ENCODE measurements at places on chromosomes 1 and 21.

DNA sequence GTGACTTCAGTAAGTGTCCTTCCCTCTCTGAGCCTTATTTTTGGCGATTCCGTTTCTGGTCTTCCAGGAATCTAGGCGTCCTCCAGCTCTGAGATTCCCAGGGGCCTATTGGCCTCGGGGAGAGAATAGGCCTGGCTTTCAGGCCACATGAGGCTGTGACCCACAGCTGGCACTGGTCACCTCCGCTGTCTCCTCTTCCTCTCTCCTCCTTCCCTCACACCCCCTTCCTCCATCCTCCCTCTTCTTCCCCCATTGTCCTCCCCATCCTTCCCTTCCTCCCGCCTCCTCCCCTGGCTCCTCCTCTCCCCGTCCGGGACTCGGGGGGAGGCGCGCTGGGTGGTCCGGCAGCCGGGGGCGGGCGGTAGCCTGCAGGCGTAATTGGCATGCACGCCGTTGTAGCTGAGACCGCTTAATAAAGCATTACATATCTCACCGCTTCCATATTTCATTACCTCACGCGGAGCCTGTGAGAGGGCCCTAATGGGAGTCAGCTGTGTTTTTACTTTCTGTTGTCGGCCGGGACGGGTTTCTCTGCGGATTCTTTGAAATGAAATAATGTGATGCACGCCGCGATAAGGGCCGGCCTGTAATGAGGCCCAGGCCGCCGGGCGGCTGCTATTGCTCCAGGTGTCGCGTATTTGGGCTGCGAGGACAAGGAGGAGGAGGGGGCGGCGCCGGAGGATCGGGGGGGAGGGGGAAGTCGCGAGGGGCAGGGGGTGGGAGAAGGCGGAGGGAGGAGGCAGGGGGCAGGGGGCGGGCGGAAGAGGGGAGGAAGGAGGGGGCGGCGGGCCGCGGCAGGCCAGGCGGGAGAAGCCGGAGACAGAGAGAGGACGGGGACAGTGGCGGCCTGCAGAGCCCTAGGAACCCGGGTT is 95.3 kb downstream of the FOXD2 start:
- no peak for DNase-seq

GRCh38 chr1:57835620-57836019 is 411.8 kb upstream of the DAB1 start:
- no peak for DNase-seq

DNA sequence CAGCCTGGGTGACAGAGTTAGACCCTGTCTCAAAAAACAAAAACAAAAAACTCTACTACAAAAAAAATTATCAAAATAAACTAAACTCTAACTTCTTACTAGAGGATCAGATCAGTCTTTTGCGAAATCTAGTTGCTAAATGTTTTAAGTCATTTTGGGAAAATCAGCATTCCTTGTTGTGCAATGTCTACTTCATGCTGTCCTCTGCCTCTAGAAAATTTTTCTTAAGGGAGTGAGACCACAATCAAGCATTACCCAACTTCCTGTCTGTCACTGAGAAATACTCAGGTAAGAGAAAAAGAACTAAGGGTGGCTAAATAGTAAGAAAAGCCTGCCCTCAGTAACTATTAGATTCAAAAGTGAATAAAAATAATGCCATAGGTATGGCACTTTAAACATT is 67.2 kb upstream of the FOXD3 start:
- DNase-seq = no peak

GRCh38 chr1:9705337-9706093 is 54.0 kb downstream of the PIK3CD start:
- no peak for DNase-seq

DNA sequence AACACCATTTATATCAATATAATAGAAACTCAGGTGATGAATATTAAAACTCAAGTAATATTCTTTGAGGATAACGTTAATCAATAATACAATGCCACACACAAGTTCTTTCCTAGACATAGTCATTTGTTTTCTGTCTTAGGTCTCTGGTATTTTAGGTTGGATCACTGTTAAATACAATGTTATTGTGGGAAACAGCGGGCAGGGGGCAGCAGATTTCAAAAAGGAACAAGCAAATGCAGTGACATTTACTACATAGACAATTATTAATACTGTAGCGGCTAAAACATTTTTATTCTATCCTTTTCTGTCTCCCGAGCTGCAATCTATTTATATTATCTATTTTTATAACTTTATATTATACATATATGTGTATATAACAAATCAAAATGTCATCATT is 186.4 kb upstream of the ZNHIT6 start:
- DNase-seq = no peak

DNA sequence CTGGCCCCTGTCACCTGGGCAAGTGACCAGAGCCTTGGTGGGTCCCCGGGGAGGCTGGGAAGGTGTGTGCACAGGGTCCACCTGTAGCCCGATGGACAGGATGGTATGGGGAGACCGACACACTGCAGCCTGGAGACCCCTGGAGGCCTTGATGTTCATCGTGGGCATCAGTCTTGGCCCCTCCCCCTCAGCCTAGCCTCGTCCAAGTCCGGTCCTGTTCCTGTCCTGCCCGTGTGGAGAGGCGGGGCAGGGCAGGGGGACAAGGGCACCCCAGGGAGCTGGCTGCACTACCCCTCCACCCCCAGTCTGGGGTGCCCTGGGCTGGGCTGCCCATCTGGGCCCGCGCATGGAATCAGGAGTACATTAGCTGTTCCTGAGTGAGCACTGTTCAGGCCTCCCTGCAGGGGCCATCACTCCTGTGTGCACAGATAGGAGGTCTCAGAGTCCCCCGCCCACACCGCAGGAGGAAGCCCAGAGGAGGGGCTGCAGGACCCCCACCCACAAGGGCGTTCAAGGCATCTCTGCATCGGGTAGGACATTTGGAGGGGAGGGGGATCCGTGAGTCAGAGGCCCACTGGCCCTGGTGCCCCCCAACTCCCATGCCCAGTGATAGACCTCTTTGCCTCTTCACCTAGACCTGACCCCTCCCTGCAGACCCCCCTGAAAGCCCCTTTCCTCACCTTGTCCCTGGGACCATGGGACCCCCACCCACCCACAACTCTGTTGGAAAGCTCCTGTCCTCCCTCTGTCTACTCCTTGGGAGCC is 63.2 kb downstream of the WNT9A start:
- DNase-seq = no peak

DNA sequence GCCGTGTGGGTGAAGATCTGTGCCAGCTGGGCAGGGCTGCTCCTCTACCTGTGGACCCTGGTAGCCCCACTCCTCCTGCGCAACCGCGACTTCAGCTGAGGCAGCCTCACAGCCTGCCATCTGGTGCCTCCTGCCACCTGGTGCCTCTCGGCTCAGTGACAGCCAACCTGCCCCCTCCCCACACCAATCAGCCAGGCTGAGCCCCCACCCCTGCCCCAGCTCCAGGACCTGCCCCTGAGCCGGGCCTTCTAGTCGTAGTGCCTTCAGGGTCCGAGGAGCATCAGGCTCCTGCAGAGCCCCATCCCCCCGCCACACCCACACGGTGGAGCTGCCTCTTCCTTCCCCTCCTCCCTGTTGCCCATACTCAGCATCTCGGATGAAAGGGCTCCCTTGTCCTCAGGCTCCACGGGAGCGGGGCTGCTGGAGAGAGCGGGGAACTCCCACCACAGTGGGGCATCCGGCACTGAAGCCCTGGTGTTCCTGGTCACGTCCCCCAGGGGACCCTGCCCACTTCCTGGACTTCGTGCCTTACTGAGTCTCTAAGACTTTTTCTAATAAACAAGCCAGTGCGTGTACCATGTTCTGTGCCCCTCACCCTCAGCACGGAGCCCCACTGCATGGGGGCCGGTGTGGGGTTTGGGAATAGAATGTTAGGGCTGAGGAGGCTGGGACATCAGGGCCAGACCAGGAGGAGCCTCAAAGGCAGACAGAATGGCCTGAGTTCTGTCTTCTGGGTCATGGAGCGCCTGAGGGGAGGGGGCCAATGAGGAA is 21.3 kb downstream of the SERINC2 start:
- no peak for DNase-seq

- no peak for DNase-seq
Observed at GRCh38 chr1:160910170-160910750, 25.3 kb upstream of the ITLN1 start.

DNA sequence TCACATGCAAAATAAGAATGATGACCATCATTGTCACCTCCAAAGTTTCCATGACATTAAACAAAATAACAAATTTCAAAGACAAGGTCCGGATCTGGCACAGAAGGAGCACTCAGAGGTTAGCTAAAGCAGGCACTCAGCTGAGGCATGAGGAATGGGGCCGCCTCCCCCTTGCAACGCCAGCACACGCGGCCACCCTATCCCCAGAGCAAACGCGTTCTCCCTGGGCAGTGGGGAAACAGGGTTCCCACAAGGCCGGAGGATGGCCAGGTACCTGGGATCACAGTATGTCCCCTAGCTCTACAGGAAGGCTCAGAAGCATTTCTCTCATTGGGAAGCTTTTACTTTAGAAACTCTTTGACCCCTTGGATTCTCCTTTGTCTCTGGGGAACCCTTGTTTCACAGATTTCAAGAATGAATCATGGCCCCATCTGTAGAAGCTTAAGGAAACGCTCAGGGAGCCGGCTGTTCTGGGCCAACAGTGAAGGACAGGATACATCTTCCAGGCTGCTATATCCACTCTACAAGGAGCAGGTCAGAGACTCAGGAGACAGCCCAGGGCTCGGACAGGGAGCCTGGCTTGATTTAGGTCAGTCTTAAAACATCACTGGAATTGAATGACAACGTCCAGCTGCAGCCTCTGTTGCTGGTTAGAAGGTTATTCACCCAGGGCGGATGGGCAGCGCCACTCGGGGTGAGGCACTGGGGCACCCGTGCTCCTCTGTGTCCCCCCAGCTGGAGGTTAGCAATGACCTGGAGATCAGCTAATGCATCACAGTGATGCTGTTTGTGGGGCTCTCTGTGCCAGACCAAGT is 496.4 kb downstream of the NPHP4 start:
- no peak for DNase-seq

- DNase-seq = no peak
Observed at GRCh38 chr1:98296681-98297080, 364.8 kb upstream of the SNX7 start.

DNA sequence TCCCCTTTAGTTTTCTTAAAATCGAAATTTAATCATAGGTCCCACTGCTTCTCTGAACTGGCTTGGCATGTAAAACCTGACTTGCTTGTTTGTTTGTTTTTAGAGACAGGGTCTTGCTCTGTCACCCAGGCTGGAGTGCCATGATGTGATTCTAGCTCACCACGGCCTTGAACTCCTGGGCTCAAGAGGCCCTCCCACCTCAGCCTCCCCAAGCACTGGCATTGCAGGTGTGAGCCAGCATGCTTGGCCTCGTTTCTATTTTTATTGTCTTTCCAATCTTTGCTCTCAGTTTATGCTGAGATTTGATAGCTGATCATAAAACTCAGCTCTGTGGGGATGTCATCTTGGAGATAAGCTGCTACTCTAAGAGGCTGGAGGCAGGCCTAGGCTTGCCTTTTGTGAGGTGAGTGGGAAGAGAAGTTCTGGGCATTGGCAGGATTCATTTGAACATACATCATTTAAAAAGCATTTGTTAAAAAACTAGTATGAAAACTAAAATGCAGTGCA is 51.5 kb upstream of the GCLM start:
- DNase-seq = no peak

GRCh38 chr1:9453375-9453774 is 85.9 kb upstream of the SLC25A33 start:
- no peak for DNase-seq

DNA sequence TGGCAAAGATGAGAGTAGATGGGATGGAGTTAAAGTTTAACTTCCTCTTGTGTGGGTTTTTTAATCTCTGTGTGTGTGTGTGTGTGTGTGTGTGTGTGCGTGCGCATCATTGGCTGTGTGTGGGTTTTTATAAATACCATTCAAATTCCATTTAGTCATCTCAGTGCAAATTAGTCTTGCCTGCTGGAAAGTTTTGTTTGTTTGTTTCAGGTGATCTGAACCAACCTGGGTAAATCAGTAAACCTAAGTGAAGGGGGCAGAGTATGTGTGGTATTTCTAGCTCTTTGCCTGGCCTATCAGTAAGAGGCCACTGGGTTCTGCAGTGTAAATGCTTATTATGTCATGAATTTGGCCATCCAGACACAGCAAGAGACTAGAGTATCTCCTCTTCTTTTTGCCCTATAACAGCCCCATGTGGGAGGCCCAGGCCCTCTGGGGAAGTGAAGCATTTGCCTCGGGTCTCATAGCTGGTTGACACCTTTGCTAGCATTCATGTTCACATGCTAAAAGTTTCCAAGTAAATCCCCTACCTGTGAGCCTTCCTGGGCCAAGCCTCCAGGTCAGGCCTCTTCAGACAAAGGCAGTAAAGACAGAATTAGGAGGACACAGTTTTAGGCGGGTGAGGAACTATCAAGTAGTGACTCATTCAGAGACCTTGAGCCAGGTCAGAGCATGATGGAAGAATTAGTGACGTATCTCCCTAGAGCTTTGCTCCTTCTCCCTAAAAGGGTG is 14.7 kb downstream of the INTS3 start:
- DNase-seq = no peak

DNA sequence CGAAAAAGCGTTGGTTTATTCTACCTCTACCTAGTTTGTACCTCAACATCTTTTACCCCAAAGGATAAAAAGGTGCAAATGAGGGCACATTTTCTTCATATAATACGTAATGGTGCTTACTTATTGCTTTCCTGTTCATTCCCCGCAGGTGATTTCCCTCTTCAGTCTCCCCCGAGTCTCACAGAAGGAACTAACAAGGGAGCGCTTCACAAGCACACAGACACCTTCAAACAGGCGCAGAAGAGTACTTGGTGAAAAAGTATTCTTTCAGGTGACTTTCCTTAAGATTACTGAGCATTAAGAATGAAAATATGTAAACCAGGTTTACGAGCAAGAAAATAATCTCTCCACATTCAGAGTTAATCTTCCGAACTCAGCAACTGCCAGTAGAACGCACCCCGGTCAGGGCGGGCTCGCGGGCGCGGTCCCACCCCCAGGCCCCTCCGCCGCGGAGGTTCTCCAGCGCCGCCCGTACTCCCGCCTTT is 511 bp upstream of the RABGAP1L start:
- no peak for DNase-seq

DNA sequence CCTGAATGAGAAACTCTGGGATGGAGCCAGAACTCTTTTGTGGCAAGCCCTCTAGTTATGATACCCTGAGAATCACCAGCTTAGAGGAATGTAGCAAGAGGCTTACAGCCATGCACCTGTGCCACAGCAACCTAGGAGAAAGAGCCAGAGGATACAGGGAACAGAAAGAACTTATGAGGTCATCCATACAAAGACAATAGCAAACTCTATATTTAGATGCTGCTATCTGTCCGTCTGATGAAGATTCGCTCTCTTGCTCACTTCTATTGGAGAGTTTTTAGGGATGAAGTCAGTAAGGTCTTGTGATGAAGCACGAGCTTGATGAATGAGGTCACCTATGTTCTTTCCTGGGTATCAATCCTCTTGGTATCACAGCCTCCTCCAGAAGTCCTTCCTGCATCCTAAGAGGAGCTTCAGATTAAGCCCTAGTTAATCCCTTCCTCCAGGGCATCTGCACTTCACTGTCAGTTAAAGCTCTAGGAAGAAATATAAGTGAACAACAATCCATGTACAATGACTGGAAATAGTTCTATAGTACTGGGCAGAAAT is 185.6 kb downstream of the DAB1 start:
- no peak for DNase-seq

GRCh38 chr1:153150846-153151245 is at the start of gene SPRR2G:
TSS of gene SPRR2G (minus strand) at chr1:153150890. CDS start at chr1:153150110, 780 bp downstream.
- DNase-seq = no peak

- no peak for DNase-seq
Observed at GRCh38 chr21:34559089-34559631, 47.1 kb upstream of the KCNE1 start.
